ENCODE measurements at places on chromosomes 5 and 9.

DNA sequence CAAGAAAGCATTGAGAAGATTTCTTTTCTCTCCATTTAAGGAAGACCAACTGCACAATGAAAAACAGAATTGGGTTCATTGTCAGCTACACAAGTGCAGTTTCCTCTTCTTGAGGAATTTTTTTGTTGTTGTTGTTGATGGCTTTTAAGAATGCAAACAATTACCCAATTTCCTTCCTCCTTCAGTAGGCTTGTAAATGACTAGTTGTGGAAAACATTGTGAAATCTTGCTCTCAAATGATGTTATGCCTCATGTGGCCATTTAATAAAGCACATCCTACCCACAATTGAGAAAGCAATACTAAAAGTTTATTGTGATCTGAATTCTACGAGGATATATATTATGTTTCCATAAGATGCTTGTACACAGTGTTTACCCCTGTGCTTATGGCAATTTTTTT lies 171.6 kb downstream of the FAM174A start:
- no peak for DNase-seq

DNA sequence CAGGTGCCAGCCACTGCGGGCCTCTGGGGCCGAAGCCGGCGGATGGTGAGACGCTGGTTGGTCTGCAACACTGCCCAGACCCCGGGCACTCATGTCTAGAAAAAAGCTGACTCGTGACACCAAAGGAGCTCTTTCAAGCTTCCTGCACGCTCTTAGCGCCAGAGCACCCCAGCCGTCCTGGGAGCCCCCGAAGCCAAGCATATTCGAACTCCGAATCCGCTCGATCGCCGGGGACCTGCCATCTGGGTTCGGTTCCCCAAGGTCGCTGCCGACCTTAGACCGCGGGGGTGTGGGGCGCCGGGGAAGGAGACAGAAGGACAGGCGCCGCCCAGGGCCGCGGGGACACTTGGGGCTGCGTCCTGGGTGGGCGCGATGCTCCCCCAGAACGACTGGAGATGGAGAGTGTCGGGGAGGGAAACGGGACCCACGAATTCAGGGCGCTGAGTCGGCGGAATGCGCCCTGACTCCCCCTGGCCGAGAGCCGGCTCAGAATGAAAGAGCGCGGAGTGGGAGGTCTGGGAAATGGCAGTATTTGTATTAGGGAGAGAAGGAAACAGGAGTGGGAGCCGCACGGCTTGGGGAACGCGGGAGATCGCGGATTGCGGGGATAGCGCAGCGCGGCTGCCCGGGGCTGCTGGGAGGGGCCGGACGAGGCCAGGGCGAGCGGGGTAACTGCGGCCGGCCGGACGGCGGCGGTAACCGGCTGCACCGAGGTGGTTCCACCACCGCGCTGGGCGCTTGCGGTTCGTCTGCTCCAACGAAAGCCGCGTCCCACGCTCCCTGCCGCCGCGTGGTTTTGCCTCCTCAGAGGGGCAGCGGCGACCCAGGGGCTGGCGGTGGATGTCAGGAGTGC lies 20.1 kb upstream of the MARCHF6 start:
- DNase-seq, result no peak

DNA sequence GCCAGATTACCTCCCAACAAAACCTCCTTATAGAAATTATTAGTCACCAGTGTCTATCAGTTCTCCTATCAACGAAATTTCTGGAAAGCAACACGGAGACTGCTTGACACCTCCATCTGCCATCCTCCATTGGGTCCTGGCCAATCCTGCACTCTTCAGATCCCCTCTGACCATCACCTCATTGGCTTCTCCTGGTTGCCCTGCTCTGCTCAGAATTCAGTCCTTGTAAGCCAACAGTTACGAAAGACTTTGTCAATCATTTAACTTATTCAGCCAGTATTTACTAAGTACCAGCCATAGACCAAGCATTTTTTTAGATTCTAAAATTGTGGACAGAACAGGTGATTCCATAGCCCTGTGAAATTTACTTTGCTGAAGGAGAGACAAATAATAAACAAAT lies 228.5 kb downstream of the MARCHF11 start:
- no peak for DNase-seq

- DNase-seq, result no peak
These were observed 864.0 kb upstream of the ACO1 start for GRCh38 chr9:31520301-31521085.

- DNase-seq, result peak; percentile 5
These were observed 115.9 kb upstream of the SH3GL2 start for GRCh38 chr9:17462869-17463464.

- no peak for DNase-seq
These were observed 5.3 kb downstream of the CKMT2 start for GRCh38 chr5:81238460-81238859.

- DNase-seq, result no peak
These were observed 47.7 kb upstream of the TMC1 start for GRCh38 chr9:72473474-72474261.

- no peak for DNase-seq
These were observed 494.9 kb downstream of the PRR16 start for GRCh38 chr5:120958877-120959485.

DNA sequence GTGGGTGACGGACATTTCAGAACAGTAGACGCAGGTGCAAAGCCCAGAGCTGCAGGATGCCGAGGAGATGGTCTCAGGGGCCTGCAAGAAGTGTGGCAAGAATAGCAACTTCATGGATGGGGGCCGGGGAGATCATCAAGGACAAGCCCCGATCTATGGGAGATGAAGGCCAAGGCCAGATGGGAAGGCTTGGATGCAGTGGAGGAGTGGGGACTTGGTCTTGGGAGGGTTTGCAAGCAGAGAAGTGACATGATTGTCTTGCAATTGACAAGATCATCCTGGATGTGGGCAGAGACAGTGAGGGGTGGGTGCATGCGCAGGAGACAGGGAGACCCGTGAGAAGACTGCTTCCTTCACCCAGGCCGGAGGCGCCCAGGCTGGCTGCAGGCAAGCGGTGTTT lies 198.1 kb downstream of the CDK5RAP2 start:
- DNase-seq, result no peak

DNA sequence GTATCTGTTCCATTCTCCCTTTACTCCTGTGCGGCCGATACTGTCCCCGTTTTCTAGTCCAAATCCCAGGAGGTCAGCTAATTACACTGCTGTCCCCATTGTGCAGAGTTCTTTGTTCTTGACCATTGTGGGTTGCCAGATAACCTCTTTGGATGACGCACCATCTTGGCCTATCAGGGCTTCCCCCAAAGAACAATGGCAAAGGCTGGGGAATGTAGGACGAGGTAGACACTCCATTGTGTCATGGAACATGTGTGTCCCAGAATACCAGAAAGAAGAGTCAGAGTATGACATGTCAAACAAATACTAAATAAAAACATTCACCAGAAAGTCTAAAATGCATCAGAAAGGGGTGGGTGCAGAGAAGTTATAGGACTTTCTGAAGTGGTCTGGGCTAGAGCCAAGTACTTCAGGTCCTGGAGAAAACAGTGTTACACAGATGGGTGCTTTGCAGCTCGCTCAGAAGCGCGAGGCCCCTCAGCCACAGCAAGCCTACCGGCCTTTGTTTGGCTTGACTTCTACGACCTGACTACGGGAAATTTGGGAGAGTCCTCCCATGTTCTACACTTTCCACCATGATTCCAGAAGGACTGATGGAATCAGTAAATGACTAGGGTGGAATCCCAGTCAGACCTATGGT lies 83.2 kb upstream of the SSBP2 start:
- DNase-seq, result no peak

DNA sequence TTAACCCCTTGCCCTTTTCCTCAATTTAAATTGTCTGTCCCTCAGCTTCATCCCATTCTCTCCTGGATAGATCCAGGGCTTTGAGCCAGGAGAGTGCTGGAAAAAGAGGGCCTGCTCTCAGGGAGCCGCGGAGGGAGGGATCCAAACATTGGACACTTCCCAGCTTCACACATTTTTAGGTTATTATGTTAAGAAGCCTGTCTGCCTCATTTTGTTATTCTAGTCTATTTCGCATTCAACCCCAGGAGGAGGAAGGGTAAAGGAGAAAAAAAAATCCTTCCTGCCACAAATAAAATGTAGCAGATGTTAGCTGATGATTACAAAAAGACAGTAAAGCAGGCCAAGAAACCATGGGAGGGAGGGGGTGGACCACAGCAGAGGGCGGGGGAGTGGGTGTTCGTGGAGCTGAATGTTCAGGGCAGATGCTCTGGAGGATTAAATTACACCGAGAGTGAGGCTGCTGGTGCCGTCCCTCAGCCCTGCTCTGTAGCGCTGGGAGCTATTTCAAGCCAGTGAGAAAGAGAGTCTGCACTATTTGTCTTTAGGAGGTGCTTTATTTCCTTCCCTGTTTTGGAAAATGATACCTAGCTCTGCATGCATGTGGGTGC lies 60.6 kb upstream of the ZFR start:
- DNase-seq, result no peak

GRCh38 chr5:179387151-179388110 lies 42.2 kb upstream of the ADAMTS2 start:
- no peak for DNase-seq

GRCh38 chr5:59548807-59549357 lies 344.6 kb downstream of the PDE4D start:
- DNase-seq, result no peak

GRCh38 chr5:58764199-58764598 lies 181.3 kb downstream of the RAB3C start:
- DNase-seq, result no peak

- no peak for DNase-seq
These were observed 12.6 kb downstream of the MGAT1 start for GRCh38 chr5:180790020-180790419.

- DNase-seq, result no peak
These were observed 193.0 kb downstream of the RFX3 start for GRCh38 chr9:3332802-3333201.

Data from HS-27A (cell line).